ENCODE measurements at places on chromosomes 4 and X.

- DNase-seq: no peak
Observed at GRCh38 chr4:622071-622995, 3.0 kb upstream of the PDE6B start.

- DNase-seq: no peak
Observed at GRCh38 chr4:55485821-55486220, 60.9 kb downstream of the CLOCK start.

DNA sequence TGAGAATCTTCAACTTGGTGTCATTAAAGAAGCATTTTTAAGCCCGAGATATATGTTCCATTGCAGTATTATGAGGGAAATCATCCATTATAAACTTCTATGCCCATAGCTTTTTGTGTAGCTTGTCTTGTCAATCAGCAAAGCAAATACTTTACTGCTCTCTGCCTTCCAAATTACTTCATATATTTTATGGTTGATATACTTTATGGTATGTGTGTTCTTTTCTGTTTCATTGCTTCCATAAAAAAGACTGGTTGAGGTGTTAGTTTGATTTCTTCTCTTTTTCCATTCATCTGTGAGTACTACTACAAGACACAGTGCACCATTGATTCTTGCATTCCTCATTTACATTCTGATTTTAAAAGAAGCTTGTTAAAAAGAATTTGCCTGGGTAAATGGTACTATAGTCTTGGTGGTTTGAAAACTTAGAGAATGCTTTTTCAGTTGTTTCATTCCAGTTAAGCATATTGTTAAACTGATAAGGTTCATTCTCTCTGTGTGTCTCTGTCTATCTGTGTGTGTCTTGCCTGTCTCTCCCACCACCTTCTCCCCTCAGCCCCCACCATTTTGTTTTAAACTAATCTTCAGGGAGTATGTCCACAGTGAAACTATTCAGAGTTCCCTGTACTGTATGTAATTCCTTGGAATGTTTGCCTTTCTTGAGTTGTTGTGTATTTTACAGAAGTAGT is 27.1 kb downstream of the STAG2 start:
- DNase-seq: no peak

GRCh38 chr4:47891928-47892327 is 22.5 kb downstream of the NFXL1 start:
- DNase-seq: no peak

GRCh38 chrX:45261005-45261404 is 60.3 kb upstream of the DIPK2B start:
- no peak for DNase-seq

- DNase-seq: no peak
Observed at GRCh38 chr4:77493829-77494551, 111.6 kb upstream of the CXCL13 start.

- no peak for DNase-seq
Observed at GRCh38 chrX:74218895-74219294, 85.1 kb upstream of the ZCCHC13 start.

GRCh38 chr4:83785891-83786290 is 250.0 kb downstream of the GPAT3 start:
- no peak for DNase-seq

DNA sequence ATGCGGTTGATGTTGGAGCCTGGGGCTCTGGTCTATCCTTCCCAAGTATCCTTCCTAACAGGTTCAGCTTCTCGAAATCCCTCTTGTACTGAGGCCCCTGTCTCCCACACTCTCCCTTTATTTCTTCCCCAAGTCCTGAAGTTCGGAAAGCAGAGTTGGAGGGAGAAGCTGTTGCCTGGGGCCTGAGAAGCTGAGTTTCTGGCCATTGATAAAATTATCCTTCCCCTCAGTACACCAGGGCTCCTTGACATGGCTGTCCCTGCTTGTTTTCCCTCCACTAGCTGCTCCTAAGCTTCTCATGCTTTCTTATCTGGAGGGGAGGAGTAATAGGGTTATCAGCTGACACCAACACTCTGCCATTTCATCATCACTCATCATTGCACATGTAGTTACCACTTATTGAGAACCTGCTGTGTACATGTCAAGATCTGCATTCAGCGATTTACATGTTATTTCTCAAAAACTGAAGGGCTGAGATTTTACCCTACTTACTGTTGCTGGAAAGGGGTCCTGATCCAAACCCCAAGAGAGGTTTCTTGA is 58.0 kb downstream of the FUNDC1 start:
- no peak for DNase-seq

- no peak for DNase-seq
Observed at GRCh38 chr4:85952972-85953650, 406.7 kb downstream of the MAPK10 start.

- no peak for DNase-seq
Observed at GRCh38 chr4:8383451-8384160, 56.9 kb downstream of the ACOX3 start.

GRCh38 chrX:5057786-5058185 is 1170.9 kb downstream of the NLGN4X start:
- no peak for DNase-seq

GRCh38 chr4:139721789-139722188 is 56.2 kb downstream of the MGST2 start:
- DNase-seq: no peak

DNA sequence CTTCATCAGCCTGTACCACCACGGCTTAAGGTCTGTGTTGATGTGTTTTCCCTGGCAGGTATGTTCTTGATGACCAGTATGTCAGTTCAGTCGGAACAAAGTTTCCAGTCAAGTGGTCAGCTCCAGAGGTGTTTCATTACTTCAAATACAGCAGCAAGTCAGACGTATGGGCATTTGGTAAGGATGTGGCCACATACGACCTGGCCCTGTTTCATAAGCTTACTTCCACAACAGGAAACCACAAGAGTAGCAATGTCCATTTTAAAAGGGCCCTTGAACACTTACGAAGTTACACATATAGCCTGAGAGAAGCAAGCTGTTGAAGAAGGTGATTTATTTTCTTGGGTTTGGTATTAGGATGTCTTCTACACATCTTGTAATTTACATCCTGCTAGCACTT is 46.1 kb downstream of the BMX start:
- DNase-seq: no peak

DNA sequence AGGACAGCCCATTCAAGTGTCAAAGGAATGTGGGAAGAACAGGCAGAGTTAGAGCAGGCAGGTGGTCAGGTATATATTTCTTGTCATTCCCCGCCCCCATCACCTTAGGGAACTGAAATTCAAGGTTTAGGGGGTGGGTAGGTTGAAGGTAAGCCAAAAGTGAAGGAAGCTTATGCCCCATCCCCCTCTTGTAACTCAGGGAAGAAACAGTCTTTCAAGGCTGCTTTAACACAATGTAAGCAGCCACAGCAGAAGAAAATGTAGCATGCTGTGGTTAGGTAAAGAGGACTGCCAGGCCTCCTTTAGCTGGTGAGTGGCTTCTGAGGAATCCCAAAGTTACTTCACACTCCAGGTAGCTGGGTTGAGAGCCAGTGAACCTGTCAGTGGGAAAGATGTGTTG is 122.3 kb downstream of the RS1 start:
- no peak for DNase-seq

GRCh38 chr4:107853444-107854355 is 29.0 kb downstream of the SGMS2 start:
- DNase-seq: no peak

DNA sequence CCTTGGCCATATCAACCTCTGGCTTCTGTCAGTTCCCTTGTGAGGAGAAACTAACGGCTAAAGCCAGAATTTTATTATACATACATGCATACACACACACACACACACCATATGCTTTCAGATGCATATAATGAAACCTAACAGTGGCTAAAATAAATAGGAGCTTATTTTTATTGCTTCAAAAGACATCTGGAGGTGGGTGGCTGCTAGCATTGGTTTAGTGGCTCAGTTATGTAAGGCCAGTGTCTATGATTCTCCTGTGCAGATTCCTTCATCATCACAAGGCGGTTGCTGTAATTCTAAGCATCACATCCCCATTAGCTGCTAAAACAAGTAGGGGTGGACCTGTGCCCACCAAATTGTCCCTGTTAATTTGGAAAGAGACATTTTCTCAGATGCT is 110.8 kb downstream of the MAPK10 start:
- DNase-seq: no peak

DNA sequence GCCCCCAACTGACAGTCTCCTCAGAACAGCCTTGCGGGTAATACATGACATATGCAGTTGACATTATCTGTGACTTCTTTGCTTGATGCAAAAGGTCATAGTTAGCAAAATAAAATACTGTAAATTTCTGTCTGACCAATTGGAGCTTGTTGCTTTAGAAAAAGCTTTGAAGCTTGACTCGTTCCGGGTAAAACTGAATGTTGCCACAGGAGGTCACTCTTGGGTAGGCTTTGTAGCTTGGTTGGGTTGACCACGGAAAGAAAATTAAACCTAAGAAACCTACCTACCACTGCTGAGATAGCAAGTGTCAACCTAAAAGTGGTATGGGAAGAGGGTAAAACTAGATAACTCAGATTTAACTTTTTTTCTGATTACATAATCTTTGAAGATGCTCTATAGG is 23.2 kb downstream of the PRPS2 start:
- DNase-seq: no peak

DNA sequence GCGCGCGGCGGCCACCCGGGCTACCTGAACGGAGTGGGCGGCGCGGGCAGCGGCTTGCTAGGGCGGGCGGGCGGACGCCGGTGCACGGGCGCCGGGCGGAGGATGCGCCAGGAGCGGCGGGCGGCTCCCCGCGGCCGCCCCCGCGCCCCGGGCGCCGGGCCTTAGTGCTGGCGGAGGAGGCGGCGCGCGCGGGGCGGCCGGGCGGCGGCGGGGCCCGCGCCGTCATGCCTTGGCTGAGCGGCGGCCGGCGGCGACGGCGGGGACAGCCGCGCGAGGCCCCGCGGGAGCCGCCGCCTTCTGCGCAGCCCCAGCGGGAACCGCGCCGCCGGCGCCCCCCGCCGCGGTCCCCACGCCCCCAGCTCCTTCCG is 48.2 kb downstream of the CLDN34 start:
- no peak for DNase-seq

- DNase-seq: no peak
Observed at GRCh38 chrX:652341-652741, 21.8 kb downstream of the SHOX start.

- DNase-seq: no peak
Observed at GRCh38 chr4:135532132-135532531, 1330.5 kb upstream of the PABPC4L start.

DNA sequence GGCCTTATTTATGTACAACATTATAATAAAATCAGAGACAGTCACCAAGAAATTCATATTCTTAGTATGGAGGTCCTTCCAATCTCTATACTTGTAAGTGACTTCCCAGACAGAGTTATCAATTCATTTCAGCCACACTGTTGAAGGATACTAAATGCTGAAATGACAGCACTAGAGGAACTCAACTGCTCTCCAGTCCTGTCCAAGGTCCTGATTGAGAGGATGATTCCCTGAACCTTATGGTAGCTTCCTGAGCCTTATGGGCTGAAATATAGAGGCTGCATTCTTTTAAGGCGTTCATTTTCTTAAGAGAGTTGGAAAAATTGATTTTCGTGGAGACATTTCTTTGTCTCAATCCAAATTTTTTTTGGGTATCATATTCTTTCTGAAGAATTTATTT is 205.9 kb downstream of the TLL1 start:
- no peak for DNase-seq

GRCh38 chr4:95580226-95580625 is 31.5 kb upstream of the UNC5C start:
- no peak for DNase-seq

- no peak for DNase-seq
Observed at GRCh38 chr4:49044270-49044669, 58.2 kb downstream of the CWH43 start.

GRCh38 chr4:57865264-57865663 is 755.1 kb upstream of the IGFBP7 start:
- no peak for DNase-seq

DNA sequence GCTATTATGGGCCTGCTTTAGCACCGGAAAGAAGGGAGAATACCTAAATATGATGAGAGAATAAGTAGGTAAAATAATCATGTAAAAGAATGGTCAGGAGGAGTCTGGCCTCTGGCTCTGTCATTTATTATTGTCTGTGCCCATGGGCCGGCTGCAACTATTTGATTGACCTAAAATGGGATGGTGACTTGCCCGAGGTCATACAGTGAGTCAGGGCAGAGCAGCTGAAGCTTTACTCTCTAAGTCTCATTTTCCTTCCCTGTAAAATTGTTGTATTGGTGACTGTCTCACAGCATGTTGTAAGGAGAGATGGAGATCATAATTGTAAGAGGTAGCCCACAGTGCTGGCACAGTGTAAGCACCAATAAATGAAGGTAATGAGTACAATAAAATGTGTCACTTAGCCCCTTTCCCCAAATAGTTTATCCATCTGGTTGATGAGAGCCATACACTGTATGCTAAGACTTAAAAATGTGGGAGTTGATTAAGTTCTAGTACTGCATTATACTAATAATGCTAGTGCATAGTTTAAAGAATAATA is 39.6 kb downstream of the RUFY3 start:
- DNase-seq: no peak

DNA sequence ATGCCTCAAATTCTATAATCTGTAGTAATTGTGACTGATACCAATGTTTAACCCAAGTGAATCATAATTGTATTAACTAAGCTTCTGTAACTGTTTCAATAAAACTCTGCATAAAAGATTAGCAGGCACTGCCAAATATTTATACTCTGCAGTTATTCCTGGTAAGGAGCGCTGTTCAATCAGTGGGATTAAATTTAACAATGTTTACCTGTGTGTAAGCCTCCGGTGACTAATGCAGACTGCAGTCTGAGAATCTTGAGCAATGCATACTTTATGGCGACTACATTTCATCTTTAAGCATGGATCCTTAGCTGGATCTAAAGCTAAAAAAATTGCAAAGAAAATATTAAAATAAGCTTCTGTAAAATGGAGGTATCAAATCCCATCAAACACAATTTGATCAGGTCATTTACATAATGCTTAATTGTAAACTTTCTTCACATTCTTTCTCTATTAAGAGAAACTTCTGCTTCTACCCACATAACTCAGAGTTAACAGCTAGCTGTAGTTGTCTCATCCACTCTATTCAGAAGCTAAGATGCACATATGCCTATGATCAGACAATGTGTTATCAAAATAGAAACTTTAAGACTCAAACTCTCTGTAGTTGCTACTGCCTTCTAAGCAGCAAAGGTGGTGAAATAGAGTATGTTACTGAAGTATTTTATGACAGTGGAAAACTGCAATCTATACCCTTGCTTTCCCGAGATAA is 234.0 kb downstream of the SPOCK3 start:
- DNase-seq: no peak

- no peak for DNase-seq
Observed at GRCh38 chrX:102808336-102808735, 87.8 kb downstream of the GPRASP3 start.

DNA sequence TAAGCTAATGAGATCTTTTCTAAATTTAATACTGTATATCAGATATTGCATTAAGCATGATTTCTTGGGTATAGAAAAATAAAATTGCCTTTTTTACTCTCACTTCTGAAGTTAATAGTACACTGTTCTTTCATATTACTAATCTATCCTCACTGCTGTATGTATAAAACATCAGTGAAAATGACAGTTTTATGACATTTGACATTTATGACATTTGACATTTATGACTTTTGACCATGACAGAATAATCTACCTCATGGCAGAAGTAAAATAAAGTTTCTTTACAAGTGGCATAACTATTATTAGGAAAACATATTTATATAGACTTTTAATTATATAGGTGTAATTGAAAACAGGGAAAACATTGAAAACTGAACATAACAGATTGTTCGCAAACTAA is 13.3 kb downstream of the GRID2 start:
- DNase-seq: no peak
